ENCODE measurements at places on chromosomes 4 and X.

DNA sequence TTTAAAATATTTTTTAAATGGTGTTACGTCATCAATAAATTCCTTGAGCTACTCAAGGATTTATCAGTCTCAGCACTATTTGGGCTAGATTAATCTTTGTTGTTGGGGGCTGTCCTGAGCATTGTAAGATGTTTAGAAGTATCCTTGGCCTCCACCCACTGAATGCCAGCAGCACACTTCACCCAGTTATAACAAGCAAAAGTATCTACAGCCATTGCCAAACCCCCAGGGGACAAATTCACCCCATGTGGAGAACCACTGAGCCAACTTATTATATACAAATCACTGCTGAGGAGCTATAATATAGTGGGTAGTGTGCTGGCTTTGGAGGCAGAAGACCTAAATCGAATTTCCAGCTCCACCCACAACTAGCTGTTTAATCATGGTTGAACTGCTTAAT is 58.3 kb downstream of the ATP10D start:
- DNase-seq: no peak

GRCh38 chrX:45233531-45233930 is 32.9 kb upstream of the DIPK2B start:
- DNase-seq: no peak

DNA sequence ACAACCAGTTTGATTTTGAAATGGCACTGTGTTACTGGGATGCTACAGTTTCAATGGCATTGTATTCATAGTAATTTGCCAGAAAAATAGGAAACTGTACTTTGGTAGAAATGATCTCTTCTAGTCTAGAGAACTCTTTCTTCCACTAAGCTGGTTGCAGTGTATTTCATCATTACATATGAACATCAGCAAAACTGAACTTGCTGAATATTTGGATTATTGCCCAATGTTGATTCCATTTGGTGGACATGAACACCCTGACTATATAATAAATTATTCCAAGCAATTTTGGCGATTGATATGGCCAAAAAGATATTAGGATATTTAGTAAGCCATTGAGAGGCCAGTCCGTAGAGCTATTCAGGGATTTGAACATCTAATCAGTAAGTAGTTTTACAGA is 191.8 kb upstream of the CXorf66 start:
- no peak for DNase-seq

GRCh38 chr4:71266090-71266794 is 72.6 kb upstream of the SLC4A4 start:
- no peak for DNase-seq

GRCh38 chrX:54325077-54325476 is 32.8 kb downstream of the WNK3 start:
- DNase-seq: no peak

GRCh38 chrX:35919536-35920309 is at the start of gene CFAP47:
CFAP47 (plus strand) TSS chrX:35919734; CDS start chrX:35919800, 66 bp downstream.
- DNase-seq: peak; percentile 81

Data from endodermal cell (in vitro differentiated cells).